ENCODE measurements at places on chromosomes 7 and 10.

GRCh38 chr7:142771353-142771723, 568 bp downstream of the PRSS2 start:
- peak overlapping the region; percentile 43 for H3K27ac ChIP-seq
- no peaks in the 10 kb centered on the region for H3K36me3 ChIP-seq
- H3K4me1 ChIP-seq = peaks cover 21% of the 10 kb centered on the region
- peak overlapping the region; percentile 37 for H3K4me3 ChIP-seq
- H3K27me3 ChIP-seq = no peaks in the 10 kb centered on the region

DNA sequence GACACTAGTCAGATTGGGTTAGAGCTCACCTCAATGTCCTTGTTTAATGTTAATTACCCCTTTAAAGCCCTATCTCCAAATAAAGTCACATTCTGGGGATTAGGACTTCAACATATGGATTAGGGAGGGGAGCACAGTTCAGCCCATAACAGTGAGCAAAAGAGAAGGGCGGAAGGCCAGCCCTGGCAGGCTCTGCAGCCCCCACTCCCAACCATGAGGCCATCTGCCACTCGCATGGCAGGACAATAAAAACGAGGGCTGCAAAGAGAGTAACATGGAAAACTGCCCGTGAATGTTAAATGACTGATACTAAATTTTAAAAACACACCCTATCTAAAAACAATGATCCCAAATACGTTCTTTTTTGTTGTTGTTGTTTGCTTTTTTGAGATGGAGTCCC, 38.7 kb downstream of the RGS10 start:
- H3K4me1 ChIP-seq = peaks cover 8% of the 10 kb centered on the region
- no peak overlapping the region for H3K27ac ChIP-seq
- H3K27me3 ChIP-seq = no peaks in the 10 kb centered on the region
- peaks cover 14% of the 10 kb centered on the region for H3K36me3 ChIP-seq
- no peak overlapping the region for H3K4me3 ChIP-seq
- no peak for DNase-seq

DNA sequence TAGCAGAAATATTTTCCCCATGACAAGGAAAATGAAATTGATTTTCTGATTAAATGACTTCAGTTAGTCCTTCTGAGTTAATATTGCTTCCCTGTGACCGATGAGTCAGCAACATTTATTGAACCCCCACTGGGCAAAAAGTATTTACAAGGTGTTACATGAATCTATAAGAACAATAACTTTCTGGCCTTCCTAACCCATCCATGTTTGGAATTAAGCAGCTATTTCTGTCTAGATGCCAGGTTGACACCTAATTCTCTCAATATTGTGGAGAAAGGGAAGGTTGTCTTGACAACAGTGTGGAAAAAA, 112.9 kb upstream of the JAZF1 start:
- peaks cover 2% of the 10 kb centered on the region for H3K27me3 ChIP-seq
- H3K4me1 ChIP-seq = peaks cover 33% of the 10 kb centered on the region
- H3K36me3 ChIP-seq = no peaks in the 10 kb centered on the region
- H3K4me3 ChIP-seq = no peak overlapping the region

GRCh38 chr7:11430841-11431240, 401.2 kb downstream of the THSD7A start:
- H3K27me3 ChIP-seq = no peaks in the 10 kb centered on the region
- no peaks in the 10 kb centered on the region for H3K36me3 ChIP-seq
- no peak overlapping the region for H3K4me3 ChIP-seq
- no peak overlapping the region for H3K27ac ChIP-seq
- DNase-seq = no peak

DNA sequence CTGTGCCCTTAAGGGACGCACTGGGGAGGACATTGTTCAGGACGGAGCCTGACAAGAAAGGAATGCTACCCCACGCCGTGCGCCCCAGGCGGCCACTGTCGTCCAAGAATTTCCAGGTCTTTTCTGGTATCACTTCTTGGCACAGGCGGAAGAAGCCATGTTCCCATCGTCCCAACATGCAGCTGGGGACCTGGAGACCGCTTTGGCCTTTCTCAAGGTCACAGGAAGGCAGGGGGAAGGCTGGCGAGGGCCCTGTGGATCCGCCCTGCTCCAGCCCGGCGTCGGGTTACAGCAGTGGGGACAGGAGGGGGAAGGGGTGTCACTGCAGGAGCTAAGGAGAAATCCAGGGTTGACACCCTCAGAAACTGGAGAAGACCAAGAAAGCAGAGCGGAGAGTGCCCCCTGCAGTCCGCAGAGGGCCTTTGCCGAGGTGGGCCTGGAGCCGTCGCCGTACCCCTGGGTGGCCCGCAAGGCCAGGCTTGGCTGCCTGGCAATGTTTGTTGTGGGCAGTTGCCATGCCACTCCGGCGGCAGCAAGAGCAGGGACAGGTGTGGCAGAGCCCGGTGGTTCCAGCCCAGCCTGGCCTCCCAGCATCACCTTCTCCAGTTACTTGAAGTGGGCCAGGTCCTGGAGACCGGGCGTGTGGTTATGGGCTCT, 104.1 kb downstream of the LHPP start:
- H3K27ac ChIP-seq = no peak overlapping the region
- no peak for DNase-seq
- no peak overlapping the region for H3K4me3 ChIP-seq
- peaks cover 8% of the 10 kb centered on the region for H3K36me3 ChIP-seq
- peaks cover 19% of the 10 kb centered on the region for H3K4me1 ChIP-seq
- no peaks in the 10 kb centered on the region for H3K27me3 ChIP-seq

DNA sequence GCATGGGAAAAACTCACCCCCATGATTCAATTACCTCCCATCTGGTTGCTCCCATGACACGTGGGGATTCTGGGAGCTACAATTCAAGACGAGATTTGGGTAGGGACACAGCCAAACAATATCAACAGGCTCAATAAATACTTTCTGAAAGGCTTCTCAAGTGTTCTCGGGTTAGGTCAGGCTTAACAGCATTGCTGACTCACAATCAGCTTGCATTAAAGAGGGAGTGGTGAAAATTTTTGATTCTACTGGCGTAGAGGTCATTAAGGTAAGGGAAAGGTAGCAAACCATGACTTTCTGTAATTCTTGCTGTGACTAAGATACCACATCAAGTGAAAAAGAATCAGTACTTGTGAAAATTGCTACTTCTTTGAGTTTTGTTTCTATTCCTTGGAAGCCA, 126.4 kb downstream of the JCAD start:
- H3K4me3 ChIP-seq = no peak overlapping the region
- H3K27me3 ChIP-seq = peaks cover 6% of the 10 kb centered on the region
- DNase-seq = no peak
- H3K4me1 ChIP-seq = no peaks in the 10 kb centered on the region
- H3K36me3 ChIP-seq = no peaks in the 10 kb centered on the region
- H3K27ac ChIP-seq = no peak overlapping the region

DNA sequence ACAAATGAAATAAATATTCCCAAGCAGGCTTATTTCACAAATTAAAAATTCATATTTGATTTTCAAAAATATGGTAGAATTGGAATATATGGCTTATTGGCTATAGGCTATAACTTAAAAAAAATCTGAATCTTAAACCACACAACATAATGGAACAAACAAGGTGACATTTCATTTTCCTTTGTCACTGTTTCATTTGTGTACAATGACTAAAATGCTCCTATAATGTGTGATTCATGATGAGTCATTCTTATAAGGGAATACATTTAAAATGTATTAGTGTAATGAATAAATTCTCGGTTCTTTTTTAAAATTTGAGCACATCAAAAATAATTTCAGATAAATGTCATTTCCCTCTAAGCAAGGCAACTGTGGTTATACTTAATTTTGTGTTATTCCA, 148.0 kb upstream of the ANK3 start:
- DNase-seq = no peak
- no peak overlapping the region for H3K4me3 ChIP-seq
- H3K27ac ChIP-seq = no peak overlapping the region
- H3K4me1 ChIP-seq = peaks cover 11% of the 10 kb centered on the region

GRCh38 chr10:75611993-75612372, 180.6 kb downstream of the LRMDA start:
- DNase-seq = no peak
- peaks cover 7% of the 10 kb centered on the region for H3K27me3 ChIP-seq
- H3K27ac ChIP-seq = no peak overlapping the region
- H3K36me3 ChIP-seq = no peaks in the 10 kb centered on the region

DNA sequence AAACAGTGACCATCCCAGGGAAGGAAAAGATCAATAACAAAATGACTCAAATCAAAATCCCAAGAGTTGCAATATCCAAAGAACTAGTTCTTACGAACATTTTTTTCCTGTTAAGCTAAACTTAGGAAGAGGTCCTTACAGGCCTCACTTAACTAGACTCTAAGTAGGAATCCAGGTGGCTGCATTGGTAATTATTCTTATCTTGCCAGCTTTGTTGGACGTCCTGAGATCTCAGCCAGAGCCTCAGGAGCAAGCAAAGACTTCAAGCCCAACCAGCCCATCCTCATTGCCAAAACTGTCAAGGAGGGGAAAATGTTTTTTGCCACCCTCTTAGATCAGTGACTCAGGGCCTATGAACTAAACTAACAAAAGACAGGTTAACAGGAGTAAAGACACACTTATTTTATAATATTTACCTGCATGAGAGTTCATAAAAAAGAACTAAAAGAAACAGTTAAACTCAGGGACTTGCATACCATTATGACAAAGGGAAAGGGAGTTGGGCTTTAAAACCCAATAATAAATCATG, 18.3 kb upstream of the PPP1R9A start:
- DNase-seq = no peak
- peaks cover 9% of the 10 kb centered on the region for H3K27me3 ChIP-seq
- no peak overlapping the region for H3K4me3 ChIP-seq
- no peak overlapping the region for H3K27ac ChIP-seq
- H3K4me1 ChIP-seq = no peaks in the 10 kb centered on the region
- no peaks in the 10 kb centered on the region for H3K36me3 ChIP-seq

DNA sequence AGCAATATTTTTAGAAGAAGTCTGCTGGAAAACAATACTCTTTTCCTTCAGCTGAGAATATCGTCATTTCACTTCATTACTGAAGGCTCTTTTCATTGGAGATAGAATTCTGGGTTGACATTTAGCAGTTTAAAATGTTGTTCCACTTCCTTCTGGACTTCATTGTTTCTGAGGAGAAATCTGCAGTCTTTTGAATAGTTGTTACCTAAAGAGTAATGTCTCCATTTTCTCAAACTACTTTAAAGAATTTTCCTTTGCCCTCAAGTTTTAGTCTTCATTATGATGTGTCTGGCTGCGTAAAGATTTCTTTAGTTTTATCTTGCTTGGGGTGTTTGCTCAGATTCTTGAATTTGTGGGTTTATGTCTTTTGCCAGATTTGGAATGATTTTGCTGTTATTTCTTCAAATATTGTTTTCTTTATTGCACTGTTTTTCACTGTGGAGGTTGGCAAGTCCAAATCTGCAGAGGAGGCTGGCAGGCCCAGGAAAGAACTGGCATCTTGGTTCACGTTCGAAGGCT, 136.3 kb downstream of the DNAJB6 start:
- H3K27me3 ChIP-seq = no peaks in the 10 kb centered on the region
- no peak for DNase-seq

DNA sequence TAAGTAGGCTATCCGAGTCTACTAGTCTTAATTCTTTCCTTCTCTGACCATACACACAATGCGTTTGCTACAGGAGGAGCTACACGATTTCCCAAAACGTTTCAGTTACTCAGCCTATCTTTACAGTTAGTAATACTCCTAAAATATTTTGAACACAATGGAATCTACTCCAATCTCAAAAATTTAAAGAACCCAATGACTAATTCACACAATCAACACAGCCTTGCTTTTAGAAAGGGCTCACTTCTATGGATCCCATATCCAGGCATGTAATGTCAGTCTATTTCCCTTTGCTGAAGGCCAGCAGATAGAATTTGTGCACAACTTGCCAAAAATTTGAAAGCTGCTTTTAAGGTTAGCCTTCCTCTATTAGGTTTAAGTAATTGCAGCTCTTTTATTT, 107.2 kb downstream of the VPS41 start:
- no peaks in the 10 kb centered on the region for H3K27me3 ChIP-seq
- no peak for DNase-seq
- peak overlapping the region; percentile 5 for H3K27ac ChIP-seq
- H3K4me3 ChIP-seq = no peak overlapping the region
- peaks cover 6% of the 10 kb centered on the region for H3K36me3 ChIP-seq
- no peaks in the 10 kb centered on the region for H3K4me1 ChIP-seq

DNA sequence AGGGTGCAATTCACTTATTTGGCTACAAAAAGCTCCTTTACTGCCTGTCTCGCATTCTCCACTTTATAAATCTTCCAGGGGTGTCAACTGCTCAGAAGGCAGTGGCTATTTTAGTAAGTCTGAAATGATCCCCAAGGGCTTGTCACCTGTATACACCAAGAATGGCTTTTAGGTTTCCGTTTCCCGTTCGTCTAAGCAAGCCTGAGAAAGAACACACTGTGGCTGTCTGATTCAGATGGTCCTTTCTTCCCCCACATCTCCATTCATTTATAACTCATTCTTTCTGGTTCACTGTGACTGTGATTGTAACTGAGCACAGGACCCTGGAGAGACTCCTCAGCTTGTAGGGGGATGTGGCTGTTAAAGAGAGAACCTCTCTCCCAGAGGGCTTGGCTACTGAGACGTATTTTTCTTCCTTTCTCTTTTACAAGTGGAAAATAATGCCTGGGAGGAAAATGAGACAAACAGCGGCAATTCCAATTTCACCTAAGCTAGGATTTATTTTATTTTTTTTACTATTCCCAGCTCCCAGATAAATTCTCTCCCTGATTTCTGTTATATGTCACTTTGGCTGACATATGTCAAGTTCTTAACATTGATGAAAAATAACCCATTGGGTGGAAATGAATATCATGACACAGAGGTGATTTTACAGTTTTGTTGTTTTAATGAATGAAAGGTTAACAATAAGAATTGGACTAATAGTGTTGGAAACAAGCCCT, 129.3 kb downstream of the FAM107B start:
- H3K27ac ChIP-seq = peak overlapping the region; percentile 92
- H3K4me1 ChIP-seq = peaks cover 27% of the 10 kb centered on the region
- no peak for DNase-seq
- H3K36me3 ChIP-seq = peaks cover 6% of the 10 kb centered on the region
- H3K4me3 ChIP-seq = peak overlapping the region; percentile 44

DNA sequence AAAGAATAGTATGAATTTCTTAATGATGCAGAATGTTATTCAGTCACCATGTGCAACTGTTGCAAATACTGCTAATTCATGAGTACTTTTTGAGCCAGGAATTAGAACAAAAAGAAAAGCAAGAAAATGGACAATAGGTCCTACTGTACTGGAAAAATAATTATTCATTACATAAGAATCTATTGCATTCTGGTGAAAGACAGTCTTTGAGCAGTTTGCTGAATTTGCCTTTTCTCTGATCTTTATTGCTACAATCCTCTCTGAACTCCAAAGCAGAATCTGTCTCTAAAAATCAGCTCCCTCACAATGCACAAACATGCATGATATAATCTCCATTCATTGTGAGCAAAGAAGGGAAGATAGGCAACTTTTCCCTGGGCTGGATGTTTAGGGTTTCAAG, 12.8 kb downstream of the IFIT2 start:
- no peak overlapping the region for H3K4me3 ChIP-seq
- peaks cover 5% of the 10 kb centered on the region for H3K4me1 ChIP-seq
- H3K27me3 ChIP-seq = no peaks in the 10 kb centered on the region
- H3K27ac ChIP-seq = no peak overlapping the region
- H3K36me3 ChIP-seq = peaks cover 8% of the 10 kb centered on the region
- DNase-seq = no peak

DNA sequence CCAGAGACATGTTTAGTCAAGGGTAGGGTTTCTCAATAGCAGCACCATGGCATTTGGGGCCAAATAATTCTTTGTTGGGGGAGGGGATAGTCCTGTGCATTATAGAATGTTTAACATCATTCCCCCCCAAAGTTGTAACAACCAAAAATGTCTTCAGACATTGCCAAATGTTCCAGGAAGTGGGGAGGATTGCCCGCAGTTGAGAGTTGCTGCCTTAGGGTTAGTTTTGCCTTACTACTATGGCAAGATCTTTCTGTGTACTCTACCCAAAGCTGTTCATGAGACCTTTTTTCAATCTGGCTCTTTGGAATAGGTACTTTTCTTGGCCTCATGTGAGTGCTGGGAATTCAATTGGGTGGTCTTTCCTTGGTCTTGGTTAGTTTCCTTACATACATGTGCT, 34.1 kb downstream of the SAMD8 start:
- no peak for DNase-seq
- H3K4me3 ChIP-seq = no peak overlapping the region
- H3K36me3 ChIP-seq = peaks cover 8% of the 10 kb centered on the region
